ENCODE measurements at places on chromosomes 12 and 14.

- DNase-seq = no peak
Measured at GRCh38 chr14:68696721-68697495, 96.0 kb downstream of the ZFP36L1 start.

GRCh38 chr14:95701846-95702221, 12.1 kb downstream of the TCL1A start:
- DNase-seq = no peak

DNA sequence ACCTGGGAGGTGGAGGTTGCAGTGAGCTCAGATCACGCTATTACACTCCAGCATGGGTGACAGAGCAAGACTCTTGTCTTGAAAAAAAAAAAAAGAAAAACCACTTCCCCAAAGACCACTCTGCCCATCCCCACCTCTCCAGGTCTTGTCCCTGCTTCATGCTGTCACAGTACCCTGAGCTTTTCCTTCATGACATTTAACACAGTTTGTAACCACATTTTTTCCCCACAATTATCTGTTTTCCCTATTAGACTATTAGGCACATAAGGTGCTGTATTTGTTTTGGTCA, 6.9 kb downstream of the HECTD1 start:
- no peak for DNase-seq

- DNase-seq = no peak
Measured at GRCh38 chr14:61125041-61125866, 144.2 kb downstream of the SLC38A6 start.

DNA sequence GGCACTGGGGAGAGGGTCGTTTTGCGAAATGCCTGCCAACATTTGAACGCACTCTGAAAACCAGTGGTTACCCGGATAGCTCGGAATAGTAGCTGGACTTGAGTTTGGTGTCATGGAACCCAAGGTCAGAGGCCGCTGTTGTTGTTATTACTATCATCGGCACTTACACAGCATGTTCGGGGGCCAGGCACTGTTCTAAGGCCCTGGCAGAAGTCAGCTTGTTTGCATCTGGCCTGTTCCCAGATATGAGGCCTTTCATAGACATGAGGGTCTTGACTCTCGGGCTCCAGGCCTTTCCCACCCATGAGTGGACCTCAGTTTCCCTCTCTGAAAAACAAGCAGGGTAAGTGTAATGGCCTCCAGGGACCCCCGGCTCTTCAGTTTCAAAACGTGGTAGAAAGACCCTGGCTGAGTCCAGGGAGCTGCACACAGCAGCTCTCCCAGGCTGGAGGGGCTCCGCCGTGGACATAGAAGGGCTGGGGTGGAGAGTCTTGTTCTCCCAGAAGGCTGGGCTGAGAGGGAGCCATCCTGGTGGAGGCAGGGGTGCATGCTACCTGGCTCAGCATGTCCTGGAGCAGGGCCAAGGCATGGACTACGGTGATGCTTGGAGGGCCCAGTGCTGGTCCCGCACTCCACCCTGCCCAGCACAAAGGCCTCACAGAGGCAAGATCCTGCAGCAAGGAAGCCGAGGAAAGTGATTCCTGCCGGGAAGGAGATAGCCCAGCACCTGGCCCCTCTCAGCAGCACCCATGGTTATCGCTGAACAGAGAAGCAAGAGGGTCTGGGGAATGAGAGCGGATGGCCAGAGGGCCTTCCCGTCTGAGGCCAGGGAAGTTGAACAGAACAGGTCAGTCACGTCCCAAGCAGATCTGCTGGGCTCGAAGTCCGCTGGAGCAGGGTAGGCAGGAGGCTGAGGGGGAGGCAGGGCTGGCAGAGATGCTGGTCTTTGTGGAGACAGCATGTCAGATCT, 63.5 kb upstream of the C14orf180 start:
- no peak for DNase-seq

DNA sequence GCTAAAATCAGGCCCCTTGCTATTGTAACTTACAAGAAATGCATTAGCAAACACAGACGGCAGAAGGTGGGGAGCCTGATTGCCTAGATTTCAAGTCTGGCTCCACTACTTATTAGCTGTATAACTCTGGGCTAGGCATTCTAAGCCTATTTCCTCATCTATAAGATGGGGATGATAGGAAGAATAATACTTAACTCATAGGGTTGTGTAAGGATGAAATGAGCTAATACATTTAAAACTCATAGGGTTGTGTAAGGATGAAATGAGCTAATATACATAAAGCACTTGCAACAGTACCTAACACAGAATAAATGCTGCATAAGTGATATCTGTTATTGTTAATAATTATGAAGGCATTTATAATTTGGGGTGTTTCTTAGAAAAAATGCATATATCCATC, 60.1 kb upstream of the DIO2 start:
- no peak for DNase-seq

- no peak for DNase-seq
Measured at GRCh38 chr12:47071241-47071852, 8.1 kb upstream of the PCED1B start.

- no peak for DNase-seq
Measured at GRCh38 chr12:129887101-129887500, 16.7 kb downstream of the TMEM132D start.

All from COLO829 (cell line).